Fibroblast of skin of left quadriceps (primary cell): ENCODE measurements at places on chromosomes 1 and 21.

- DNase-seq, result no peak
Measured at GRCh38 chr1:94321662-94322061, 84.3 kb upstream of the ARHGAP29 start.

- no peak for DNase-seq
Measured at GRCh38 chr1:110477041-110477440, 26.1 kb downstream of the PROK1 start.

DNA sequence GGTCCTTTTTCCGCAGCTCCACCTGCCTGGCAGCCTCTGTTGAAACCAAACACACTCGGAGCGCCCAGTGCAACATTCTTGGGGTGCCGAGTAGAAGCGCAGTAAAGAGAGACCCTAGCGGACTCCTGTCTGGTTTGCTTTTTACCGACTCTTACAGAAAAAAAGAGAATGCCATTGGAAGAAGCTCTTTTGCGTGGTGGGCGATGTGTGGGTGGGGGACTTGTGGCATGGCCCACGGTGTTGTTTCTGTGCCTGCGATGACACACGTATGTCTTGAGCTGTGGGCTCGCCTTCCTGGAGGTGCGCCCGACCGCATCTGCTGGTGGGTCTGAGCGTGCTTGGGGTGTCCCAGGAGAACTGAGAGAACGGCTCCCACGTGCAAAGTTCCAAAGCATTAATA, 7.3 kb upstream of the BARHL2 start:
- DNase-seq, result no peak

DNA sequence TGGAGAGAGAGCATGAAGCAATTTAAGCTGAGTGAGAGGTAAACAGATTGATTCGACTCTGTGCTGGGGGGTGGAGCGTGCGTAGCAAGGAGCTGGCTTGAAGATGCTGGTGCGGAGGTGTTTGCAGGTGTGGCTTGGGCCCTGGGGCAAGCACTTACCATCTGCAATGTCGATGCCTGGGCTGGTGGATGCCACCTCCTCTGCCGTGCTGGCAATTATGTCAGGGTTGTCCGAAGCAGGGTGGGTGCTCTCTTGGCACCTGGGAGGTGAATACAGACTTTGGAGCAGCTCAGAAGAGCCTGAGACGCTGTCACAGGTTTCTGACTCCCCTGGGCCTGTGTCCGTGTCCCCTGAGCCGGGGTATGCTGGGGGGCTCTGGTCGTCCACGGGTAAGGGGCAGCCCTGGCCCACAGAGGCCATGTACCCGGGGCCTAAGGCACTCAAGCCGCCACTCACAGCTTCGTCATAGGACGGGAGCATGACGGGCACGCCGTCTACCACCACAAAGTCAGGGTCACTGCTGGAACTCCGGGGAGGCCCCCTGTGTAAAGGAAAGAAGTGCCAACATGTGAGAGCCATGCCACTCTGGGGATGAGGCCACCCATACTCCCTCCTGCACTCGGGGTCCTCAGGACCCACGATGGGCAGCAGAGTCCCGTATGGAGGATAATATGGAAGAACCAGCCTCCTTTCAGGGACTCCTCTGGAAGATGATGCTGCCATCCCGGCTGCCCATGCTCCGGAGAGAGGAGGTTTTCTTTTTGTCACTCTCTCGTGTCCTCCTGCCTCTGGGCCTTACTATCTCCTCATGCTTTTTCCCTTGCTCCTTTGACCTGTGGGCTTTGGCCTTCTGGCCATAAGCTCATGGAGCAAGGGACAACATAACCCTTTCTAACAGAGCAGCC, 80.3 kb upstream of the TLR5 start:
- DNase-seq, result no peak

DNA sequence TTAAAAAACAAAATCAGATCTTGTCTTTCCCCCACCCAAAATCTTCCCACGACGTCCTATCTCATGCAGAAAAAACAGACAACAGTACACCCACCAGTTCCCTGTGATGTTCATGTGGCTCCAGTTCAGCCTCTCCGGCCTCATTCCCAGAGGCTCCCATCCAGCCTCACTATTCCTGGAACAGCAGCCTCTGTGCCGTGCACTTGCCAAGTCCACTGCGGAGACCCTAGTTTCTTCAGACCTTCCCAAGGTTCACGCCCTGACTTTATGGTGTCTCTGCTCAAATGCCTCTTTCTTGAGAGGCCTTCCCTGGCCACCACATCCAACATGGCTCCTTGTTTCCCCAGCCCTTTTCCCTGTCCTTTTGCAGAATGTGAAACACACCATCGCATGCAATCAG, 106.3 kb upstream of the BACE2 start:
- no peak for DNase-seq

- no peak for DNase-seq
Measured at GRCh38 chr1:214451596-214451995, 99.8 kb downstream of the PTPN14 start.

DNA sequence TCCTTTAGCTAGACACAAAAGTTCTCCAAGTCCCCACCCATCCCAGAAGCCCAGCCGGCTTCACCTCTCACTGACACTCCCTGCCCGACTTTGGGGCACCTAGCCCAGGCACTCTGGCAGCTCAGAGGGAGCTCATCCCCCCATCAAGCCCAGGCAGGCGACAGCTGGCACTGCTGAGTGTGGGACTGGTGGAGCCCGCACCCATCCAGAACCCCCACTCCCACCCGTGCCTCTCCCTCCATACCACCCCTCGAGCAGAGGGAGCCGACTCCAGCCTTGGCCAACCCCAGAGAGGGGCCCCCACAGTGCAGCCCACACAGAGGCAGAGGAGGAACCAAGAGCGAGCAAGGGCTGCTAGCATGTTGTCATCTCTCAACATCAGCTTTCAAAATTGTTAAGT, 658.6 kb downstream of the AMY1C start:
- DNase-seq, result no peak
